Pulmonary artery endothelial cell (primary cell): ENCODE measurements at places on chromosomes 2 and 18.

DNA sequence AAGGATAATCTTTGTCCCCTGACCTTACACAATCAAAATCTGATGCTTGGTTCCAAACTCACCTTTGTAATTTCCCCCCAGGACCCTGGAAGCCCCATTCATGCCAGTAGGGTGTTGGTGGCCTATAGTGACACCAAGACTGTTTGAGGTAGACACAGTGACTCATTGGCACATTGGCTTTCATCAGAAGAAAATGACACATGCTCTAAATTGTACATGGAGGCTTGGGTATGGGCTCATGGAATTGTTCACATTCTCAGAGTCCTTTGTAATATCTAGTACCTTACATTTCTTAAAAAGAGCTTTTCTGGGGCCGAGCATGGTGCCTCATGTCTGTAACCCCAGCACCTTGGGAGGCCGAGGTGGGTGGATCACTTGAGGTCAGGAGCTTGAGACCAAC lies 61.2 kb upstream of the LRPPRC start:
- no peak for DNase-seq

GRCh38 chr2:226531061-226531810 lies 268.4 kb downstream of the IRS1 start:
- DNase-seq: no peak

DNA sequence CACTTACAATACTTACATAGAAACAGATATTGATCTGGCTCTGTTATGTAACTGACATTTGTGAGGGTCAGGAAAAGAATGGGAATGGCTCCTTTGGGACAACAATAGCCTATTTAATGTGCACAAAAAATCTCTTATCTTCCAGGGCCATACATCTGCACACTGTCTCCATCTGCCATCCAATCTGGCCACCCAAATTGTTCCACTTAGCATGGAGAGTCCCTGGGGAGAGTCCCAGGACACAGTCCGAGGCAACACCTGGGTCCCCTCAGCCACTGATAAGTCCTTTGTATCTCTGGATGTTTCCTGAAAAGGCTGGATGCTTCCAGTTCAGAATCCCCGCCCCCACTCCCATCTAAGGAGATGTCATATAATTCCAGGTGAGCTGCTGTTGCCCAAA lies 274.2 kb upstream of the NCKAP5 start:
- no peak for DNase-seq

DNA sequence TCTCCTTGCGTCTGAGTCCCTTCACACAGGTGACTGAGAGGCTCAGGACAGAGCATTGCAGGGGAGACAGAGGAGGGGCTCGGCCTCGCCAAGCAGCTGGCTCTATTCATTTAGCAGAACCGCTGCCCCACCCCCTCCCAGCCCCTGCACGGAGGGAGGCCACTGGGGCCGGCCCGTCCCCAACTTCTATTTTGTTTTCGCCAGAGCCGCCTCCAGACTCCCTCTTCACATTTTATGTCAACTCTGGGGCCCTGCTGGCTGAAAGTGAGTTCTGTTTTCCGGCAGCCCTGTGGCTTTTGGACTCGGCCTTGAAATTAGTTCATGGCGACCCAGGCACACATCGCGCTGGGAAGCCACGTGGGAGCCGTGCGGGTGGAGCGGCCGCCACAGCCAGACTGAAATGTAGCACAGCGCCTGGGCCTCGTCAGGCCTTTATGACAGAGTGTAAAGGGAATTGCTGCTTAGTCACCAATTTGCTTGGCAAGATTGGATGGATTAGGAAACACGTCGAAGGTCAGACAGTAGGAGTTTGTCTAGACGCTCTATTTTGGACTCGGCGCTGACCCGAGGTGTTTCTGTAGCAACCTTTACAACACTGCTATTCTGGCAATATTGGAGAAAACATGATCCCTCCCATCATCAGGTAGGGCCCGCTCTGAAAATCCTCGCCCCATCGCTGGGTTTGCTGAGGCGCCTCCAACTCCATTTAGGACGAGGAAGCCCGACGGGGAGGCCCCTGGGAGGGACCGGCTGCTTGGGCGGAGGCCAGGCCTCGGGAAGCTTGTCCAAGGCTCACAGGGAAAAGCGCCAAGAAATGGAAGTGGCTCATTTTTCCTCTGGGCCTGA lies 90.7 kb upstream of the CTDP1 start:
- DNase-seq: no peak

GRCh38 chr2:30484995-30485394 lies 37.9 kb downstream of the LCLAT1 start:
- no peak for DNase-seq

DNA sequence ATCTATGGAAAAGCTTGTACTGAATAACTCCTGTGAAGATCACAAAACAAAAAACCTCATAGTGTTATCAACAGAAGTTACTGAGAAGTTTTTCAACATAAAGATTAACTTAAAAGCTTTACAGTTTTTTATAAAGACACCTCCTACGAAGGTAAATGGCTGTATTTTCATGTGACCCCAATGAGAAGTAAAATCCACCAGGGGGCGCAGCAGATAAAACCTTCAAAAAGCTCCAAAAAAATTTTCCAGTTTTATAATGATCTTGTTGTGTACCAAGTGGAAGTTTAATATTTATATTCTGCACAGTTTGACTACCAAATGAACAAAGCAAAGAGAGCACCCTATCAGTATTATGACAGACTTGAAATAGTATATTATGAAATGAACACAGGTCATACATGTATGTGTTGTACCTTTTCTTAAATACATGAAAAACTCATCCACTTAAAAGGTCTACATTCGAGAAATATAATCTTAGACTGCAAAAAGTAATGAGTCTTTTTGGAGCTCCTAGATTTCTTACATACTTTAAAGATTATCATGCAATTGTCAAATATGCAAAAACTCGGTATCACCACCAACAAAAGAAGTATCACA lies 38.5 kb downstream of the PNO1 start:
- no peak for DNase-seq

- no peak for DNase-seq
Measured at GRCh38 chr2:7800031-7800430, 881.8 kb upstream of the ID2 start.

GRCh38 chr18:45688833-45689232 lies 35.1 kb upstream of the SLC14A1 start:
- DNase-seq: no peak

GRCh38 chr2:224722250-224722649 lies 6.1 kb upstream of the CCDC195 start:
- DNase-seq: no peak

DNA sequence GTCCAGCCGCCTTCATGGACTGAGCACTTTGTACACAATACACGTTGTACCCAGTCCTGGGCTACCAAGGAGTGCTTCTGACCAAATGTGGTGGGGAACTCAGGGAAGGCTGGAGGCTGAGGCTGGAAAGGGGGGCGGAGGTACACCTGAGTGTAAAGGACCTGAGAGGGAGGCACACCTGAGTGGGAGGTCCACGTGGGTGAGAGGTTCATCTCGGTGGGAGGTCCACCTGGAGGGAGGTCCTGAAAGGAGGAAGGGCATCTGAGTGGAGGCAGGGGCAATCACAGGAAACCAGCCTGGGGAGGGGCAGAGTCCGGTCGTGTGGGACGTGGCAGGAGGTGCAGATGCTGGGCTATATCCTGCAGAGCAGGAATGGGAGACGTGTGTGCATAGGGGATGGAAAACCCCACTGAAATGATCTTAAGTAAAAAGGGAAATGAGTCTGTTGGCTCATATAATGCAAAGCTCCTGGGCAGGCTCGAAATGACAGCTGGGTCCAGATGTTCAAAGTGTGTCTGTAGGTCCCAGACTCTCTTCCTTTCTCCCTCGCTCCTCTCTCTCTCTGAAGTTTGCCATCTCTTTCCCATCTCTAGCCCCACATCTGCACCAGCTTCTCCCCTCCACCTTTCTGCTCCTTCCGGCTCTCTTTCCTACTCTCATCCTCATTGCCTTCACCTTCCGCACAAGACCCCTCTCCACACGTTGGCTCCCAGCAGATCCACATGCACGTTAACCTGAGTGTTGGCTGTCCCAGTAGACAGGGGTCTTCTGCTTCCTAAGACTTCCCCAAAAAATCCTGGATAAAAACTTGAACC lies 137.7 kb downstream of the PXDN start:
- no peak for DNase-seq

DNA sequence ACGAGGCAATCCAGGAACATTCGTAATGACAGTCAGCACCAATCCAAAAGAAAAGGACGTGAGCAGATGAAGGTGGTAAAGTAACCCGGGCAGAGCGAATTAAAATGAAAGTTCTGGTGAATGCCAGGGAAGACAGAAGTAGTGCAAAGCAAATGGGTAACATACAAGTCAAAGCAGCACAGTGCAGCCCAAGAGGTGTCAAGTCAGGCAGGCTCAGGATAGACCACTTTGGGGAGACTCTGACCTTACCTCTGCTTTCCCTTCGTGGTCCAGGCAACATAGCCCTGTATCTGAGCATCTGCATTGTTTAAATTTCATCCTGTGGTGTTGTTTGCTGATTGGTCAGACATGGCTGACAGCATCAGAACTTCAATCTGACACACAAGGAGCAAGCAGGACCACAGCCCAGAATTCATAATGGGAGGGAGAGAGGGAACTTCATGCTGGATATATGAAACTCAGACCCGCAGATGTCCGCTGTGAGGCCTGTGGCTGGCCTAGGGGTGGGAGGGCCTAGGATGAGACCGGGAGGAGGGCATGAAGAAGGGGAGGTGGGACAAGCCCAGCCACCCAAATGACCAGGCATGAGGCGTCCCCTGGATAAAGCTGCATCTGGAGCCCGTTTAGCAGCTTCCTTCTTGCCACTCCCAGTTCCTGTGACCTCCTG lies 285.7 kb downstream of the TCF4 start:
- no peak for DNase-seq

DNA sequence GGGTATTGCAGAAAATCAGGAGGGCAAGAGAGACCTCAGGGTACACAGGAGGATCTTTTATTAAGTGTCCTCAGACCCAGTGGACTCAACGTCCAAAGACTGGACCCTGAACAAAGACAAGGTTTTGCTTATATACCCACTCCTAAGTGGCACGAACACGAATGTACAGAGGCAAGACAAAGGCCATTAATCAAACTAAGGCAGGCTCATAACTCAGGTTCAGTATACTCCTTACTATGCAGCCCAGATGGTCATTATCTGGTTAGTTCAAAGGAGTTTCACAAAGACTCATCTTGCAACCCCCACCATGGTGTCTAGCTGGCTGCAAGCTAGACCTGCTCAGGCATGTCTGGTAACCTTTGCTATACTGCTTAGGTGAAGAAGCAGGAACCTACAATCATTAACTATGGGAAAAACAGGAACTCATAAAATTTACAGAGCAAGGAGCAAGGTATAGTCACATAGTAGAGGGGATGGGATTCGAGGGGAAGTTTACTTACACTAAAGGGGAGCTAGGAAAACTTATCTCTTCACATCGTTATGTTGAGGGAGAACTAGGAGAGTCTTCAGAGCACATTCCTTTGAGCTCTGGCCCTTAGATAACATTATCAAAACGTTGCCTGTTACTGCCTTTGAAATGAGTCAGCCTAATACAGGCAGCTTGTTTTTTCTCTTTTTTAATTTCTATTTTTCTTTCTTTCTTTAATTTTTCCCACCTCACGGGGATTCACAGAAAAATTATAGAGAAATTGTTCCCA lies 33.9 kb downstream of the SLC4A3 start:
- DNase-seq: no peak

DNA sequence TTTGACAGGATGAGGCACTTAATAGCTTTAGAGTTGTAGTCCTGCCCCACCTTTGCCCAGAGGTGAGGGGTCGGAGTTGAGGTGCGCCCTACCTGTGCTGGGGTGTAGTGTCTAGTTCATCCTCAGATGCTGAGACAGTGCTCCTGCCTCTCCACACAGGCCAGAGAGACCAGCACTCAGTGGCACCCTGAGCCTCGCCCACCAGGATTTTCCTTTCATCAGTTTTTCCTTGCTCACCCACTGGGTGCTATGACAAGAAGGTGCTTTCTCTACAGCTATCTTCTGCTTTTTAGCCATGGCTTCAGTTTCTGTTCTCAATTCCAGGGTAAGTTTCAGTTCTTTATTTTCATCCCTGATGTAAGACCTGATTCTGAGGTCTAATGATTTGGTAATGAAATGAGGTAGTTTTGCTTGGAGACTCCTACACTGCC lies 16.8 kb upstream of the TMEM131 start:
- DNase-seq: no peak

DNA sequence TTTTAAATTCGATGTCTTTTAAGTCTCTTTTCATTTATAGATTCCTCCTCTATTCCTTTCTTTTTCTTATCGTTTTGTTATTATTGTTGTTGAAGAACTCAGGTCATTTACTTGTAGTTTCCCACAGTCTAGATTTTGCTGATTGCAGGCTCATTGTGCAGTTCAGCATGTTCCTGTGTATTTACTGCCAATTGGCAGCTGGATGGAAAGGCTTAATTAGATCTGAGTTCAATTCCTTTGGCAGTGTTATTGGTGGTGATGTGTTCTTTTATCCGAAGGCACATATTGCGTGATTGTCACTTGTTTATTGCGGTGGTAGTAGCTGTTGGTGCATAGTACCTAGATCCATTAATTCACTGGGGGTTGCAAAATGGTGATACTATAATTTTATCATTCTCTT lies 180.7 kb downstream of the BABAM2 start:
- no peak for DNase-seq

DNA sequence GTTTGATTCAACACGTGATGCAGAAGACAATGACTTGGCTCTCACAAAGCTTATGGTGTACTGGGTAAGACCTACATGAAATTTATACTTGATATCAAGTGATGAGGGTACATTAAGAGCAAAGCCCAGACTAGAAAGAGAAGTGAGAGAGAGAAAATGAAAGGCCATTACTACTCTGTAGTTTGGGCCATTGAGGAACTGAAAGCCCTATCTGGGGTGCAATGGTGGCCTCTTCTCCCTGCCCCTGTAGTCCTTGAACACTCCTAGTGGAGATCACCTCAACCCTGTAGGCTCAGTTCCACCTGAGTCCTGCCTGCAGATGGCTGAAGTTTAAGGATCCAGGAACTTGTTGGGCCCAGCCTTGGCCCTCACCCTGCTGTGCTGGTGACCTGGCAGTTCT lies 569.8 kb upstream of the MEX3C start:
- DNase-seq: no peak

DNA sequence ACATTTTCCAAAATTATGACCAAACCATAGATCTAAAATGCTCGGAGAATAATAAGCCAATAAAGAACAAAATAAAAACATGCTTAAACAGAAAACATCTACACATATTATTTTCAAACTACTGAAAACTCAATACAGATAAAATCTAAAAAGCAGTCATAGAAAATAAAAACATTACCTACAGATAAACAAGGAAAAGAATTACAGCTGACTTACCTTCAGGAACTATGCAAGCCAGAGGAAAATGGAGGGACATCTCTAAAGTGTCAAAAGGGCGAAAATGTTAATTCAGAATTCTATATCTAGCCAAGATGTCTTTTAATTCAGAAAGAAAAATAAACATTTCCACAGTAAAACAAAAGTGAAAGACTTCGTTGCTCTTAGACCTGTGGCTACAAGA lies 112.9 kb upstream of the GYPC start:
- no peak for DNase-seq

GRCh38 chr2:226478109-226478809 lies 321.4 kb downstream of the IRS1 start:
- DNase-seq: no peak

- no peak for DNase-seq
Measured at GRCh38 chr2:210132239-210132638, 39.0 kb downstream of the KANSL1L start.
